Breast epithelium (tissue), 4 donors: ENCODE measurements at places on chromosomes 2 and 18.
A peak's percentile ranks its signal among the peaks of the same experiment; 100 is the strongest.

- no peaks in the 10 kb centered on the region for H3K27me3 ChIP-seq
- DNase-seq = no peak
- H3K4me1 ChIP-seq = no peaks in the 10 kb centered on the region
- H3K4me3 ChIP-seq = no peak overlapping the region
- H3K36me3 ChIP-seq = no peaks in the 10 kb centered on the region
- no peak overlapping the region for H3K27ac ChIP-seq
These were observed 253.2 kb upstream of the RAB12 start for GRCh38 chr18:8356001-8356400.

- H3K36me3 ChIP-seq = no peaks in the 10 kb centered on the region
- no peak for DNase-seq
- no peaks in the 10 kb centered on the region for H3K4me1 ChIP-seq
- no peak overlapping the region for H3K4me3 ChIP-seq
- H3K27ac ChIP-seq = no peak overlapping the region
These were observed 1374.5 kb upstream of the NXPH2 start for GRCh38 chr2:140154706-140155105.

- H3K36me3 ChIP-seq = no peaks in the 10 kb centered on the region
- no peak overlapping the region for H3K27ac ChIP-seq
- no peaks in the 10 kb centered on the region for H3K27me3 ChIP-seq
- H3K4me3 ChIP-seq = no peak overlapping the region
These were observed 12.7 kb upstream of the EFR3B start for GRCh38 chr2:25029183-25029554.

DNA sequence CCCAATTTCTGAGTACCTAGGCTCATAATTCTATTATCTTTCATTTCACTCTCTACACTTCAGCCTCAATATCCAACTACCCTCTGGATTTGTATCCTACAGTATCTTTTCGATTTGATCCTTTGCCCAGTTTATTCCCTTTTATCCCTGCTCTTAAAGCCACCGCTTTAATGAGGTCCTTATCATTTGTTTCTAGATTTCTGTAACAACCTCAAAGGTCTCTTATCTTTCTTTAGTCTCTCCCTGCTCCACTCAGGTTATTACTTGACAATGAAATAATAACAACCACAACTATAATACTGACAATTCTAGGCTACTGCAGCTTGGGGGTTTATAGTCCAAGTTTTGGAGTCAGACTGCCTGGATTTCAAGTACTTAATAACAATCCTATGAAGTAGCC, 25.9 kb upstream of the ASNSD1 start:
- no peaks in the 10 kb centered on the region for H3K36me3 ChIP-seq
- no peak for DNase-seq
- no peak overlapping the region for H3K27ac ChIP-seq
- H3K4me1 ChIP-seq = no peaks in the 10 kb centered on the region

DNA sequence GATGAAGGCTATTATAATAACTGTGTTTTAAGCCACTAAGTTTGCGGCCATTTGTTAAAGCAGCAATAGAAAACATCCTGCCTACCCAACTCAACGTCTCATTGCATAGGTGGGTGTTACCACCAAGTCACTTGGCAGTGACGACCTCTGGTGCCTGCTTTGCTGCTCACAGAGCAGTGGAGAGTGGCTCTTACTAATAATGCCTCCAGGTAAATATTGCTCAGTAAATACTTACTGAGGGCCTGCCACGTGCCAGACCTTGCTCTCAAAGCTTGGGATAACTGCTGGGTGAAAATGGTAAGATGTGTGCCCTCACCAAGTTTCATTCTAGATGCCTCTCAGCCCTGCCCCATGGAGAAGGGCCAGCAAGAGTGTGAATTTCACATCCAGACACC, 27.7 kb downstream of the ITGA6 start:
- peaks cover 9% of the 10 kb centered on the region for H3K4me1 ChIP-seq
- no peaks in the 10 kb centered on the region for H3K36me3 ChIP-seq
- H3K4me3 ChIP-seq = no peak overlapping the region
- peak overlapping the region; percentile 58 for H3K27ac ChIP-seq
- no peak for DNase-seq
- H3K27me3 ChIP-seq = no peaks in the 10 kb centered on the region

- H3K27me3 ChIP-seq = no peaks in the 10 kb centered on the region
- DNase-seq = peak; percentile 36
- no peaks in the 10 kb centered on the region for H3K4me1 ChIP-seq
These were observed 154.3 kb downstream of the UXS1 start for GRCh38 chr2:106039634-106040315.
